ENCODE measurements at places on chromosomes 7 and 10.

DNA sequence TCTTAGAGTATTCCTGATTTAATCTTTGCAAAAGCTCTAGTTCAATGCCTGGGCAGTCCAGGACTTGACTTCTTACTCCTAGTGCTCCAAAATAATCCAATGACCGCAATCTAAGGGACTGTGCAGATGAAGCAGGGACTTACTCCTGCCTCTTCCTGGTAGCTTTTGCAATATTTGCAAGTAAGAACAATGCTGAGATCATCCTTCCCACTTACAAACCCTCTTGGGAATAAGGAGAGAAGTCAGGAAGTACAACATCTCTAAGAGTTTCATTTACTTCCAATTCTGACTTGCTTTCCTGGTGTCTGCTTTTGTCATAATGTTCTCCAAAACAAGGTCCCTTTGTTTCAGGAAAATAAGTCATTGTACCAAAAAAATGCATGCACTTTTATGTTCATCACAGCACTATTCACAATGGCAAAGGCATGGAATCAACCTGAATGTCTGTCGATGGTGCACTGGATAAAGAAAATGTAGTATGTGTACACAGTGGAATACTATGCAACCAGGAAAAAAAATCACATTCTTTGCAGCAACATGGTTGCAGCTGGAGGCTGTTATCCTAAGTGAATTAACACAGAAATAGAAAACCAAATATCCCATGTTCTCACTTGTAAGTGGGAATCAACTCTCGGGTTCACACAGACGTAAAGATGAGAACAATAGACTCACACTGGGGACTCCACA, 7.1 kb upstream of the KCNMA1 start:
- DNase-seq: no peak

GRCh38 chr7:23490357-23491135, 20.3 kb upstream of the IGF2BP3 start:
- DNase-seq: peak; percentile 58

DNA sequence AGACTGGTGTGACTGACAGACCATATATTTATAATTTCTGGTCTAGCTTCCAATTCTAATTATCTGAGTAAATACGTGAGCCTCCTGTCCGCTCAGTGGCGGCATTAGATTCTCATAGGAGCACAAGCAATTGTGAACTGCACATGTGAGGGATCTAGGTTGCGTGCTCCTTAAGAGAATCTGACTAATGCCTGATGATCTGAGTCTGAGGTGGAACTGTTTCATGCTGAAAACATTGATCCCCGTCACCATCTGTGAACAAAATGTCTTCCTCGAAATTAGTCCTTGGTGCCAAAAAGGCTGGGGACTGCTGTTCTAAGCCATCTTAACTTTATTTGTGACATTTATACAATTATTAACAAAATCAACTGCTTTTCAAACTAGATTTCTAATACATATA, 164.7 kb upstream of the MEOX2 start:
- no peak for DNase-seq

- DNase-seq: no peak
These were observed 66.2 kb upstream of the NME8 start for GRCh38 chr7:37782166-37782565.

GRCh38 chr7:124155432-124156022, 122.7 kb upstream of the TMEM229A start:
- DNase-seq: peak; percentile 4

- no peak for DNase-seq
These were observed 15.2 kb downstream of the GRK5 start for GRCh38 chr10:119222537-119222936.

DNA sequence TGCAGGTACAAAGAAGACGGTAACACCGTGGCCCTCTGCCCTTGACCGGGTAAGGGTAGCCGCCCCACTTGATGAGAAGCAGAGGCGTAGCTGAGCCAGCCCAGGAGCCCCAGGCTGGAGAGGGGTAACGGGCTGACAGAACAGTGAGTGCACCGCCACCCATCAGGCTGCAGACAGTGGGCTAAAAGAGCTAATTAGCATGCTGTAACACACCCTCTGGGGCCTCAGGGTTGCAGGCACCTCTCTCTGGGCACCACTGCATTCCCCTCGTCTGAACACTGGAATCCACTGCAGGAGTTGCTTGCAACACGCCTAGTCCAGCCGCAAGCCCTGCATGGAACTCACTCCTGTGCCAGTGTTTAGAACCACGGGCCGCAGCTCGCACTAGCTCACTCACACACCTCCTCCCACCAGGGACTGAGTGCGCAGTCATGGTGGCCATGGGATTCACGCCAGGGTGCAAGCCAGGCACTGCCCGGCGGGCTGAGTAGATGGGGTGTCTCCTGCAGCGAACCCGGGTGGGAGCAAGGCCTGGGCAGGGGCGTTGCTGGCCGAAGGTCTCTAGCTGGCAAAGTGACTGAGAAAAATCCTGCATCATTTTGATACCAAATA, 36.1 kb downstream of the AGMO start:
- no peak for DNase-seq

GRCh38 chr10:48626986-48627731, 22.3 kb upstream of the ARHGAP22 start:
- DNase-seq: no peak

DNA sequence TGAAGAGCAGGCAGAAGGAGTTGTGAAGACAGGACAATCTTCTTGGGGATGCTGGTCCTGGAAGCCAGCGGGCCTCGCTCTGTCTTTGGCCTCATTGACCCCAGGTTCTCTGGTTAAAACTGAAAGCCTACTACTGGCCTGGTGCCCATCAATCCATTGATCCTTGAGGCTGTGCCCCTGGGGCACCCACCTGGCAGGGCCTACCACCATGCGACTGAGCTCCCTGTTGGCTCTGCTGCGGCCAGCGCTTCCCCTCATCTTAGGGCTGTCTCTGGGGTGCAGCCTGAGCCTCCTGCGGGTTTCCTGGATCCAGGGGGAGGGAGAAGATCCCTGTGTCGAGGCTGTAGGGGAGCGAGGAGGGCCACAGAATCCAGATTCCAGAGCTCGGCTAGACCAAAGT, 1.5 kb downstream of the CHPF2 start:
- no peak for DNase-seq

DNA sequence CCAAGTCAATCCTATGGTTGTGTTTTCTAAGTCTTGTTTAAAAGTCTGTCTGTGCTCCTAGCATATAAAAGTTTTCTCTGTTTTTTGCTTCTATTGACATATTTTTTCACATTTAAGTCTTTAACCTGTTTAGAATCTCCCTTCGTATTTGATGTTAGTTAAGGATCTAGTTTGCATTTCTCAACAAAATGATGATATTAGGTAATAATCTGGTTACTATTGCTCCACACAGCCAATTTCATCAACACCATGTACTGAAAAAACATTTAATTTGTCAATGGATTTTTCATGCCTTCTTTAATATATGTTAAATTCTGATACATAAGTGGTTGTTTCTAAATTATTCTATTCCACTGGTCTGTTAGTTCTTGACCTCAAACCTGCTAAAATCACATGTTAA, 17.5 kb upstream of the TSGA13 start:
- no peak for DNase-seq

- DNase-seq: no peak
These were observed 348.6 kb upstream of the COBL start for GRCh38 chr7:51665045-51665780.

DNA sequence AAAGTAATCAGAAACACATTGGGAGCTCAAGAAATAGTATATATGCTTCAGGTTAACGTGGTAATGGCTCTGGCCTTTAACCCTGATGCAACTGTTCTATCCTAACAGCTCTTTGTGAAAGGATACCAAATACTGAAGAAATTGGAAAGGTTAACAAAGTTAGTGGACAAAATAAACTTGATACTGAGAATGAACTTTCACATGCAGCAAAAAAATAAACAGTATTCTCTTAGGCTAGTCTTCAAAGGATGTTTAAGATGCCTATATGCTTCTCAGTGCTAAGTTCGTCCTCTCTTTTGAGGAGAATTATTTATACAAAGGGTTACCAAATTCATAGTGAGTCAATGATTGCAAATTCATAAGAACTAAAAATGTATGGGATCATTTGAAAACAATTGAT, 256.2 kb upstream of the FERD3L start:
- DNase-seq: no peak

- no peak for DNase-seq
These were observed 3.9 kb upstream of the TMEM184A start for GRCh38 chr7:1559626-1560590.

DNA sequence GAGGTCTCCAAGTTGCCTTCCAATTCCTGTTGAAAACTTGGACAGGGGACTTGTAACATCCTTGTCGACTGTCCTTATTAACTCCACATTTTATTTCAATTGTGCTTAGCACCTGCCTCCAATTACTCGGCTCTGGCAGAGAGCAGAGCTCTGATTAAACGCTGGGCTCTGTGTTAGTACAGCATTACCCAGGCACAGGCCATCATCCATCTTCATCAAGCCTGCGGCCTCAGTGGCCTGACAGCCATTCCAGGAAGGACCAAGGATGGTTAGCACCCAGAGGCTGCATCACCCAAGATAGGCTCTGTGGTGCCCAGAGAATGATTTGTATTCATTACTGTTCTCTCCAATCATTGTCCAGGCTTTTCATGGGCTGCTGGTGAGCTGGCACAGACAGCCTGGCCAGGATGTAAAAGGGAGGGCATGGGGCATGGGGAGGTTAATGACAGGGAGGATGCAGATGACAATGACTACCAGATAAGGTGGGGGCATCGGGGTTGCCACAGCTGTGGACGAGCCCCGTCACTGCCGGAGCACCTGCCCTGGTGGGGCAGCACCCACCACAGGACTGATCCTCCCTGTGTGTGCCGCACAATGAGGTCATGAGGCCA, 123.3 kb downstream of the PTPN20 start:
- no peak for DNase-seq

GRCh38 chr10:6053816-6054631, 8.1 kb downstream of the IL2RA start:
- DNase-seq: peak; percentile 58

DNA sequence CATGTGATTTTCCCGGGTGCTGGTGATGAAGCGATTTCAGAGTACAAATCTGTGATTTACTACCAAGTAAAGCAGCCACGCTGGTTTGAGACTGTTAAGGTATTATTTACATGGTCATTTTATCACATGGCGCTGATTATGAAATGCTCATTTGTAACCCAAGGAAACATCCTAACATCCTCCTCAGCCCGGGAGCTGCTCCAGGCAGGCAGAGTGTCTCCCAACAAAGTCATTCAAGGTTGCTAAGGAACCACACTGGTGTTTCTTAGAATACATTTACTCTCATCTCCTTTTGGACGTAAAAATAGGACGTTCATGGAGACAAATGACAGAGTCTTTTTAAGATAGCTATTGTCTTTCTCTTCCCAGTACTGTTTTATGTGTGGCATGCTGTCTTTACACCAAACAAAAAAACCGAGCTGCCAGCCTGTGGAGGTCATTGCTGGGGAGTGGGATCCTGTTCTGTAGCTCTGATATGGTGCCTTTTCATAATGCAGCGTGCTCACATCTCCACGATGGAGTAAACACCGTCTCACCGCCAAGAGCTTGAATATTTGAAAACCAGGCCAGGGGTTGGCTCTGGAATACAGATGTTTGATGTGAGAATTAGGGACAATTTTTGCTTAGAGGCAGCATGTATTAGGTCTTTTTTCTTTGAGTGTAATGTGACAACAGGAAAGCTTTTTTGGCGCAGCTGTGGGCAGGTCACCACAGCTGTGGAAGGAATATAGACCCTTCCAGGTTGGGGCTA, 119.6 kb downstream of the DOCK1 start:
- DNase-seq: no peak

DNA sequence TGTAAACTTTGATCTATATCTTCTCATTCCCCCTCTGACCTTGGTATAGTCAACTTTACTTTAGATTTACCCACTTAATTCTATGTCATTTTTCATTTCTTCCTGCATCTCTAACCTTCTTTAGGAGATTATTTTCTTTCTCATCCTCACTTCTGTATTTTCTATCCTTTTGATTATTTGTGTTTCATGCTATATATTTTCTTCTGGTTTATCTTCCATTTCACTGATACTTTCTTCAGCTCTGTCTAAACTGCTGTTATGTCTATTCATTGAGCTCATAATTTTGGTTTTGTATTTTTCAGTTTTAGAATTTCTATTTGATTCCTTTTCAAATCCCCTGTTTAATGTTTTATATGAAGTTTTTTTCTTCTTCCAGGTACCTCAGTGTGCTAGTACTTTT, 171.1 kb upstream of the LYZL1 start:
- no peak for DNase-seq

DNA sequence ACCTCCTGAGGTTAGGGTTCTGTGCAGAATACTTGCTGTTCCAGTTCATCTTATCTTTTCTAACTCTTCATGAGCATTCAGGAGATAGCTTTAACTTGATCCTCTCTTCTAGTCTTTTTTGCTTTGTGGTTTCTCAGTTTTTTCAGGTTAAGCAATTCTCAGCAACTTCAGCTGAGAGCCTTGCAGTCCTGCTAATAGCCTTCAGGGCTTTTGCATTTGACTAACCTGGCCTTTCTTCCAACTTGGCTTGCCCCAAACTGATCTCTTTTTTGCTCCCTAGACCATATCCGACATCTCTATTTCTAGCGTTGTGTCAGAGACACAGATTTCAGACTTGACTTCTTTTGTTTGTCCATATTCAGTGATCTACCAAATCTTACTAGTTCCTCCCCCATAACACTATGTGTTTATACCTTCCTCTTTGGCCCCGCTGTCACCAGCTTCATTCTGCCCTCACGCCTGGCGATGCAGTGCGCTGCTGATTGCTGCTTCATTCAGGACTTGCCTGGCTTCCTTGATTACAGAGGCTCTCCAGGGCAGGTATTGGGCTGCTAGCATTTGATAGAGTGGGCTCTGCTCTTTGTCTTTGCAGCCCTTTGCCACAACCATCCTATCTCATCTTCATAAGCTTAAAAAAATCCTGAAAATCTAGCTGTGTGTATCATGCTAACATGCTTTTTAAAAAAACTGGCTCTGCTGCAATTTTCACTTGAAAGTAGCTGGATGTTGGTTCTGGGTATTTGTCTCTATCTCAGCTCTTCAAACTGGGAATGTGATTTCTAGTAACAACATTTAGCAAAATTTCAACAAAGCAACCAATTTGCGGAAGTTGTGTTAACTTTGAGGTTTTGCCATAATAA, 9.6 kb downstream of the CUL1 start:
- DNase-seq: no peak

GRCh38 chr7:6193709-6194108, 78.7 kb downstream of the CYTH3 start:
- DNase-seq: no peak

Measured in activated CD4-positive, alpha-beta T cell treated with anti-CD3 and anti-CD28 coated beads, Interleukin-2, amount 50 U/mL, for 16 hours (primary cell).